Activated naive CD4-positive, alpha-beta T cell treated with anti-CD3 and anti-CD28 coated beads, Interleukin-2, amount 10 ng/mL, durations not matched to agents 7 days and 5 days (primary cell): ENCODE measurements at places on chromosomes 3 and 15.
A peak's percentile ranks its signal among the peaks of the same experiment; 100 is the strongest.

GRCh38 chr3:65615329-65615728, 423.4 kb downstream of the MAGI1 start:
- no peaks in the 10 kb centered on the region for H3K4me1 ChIP-seq
- H3K36me3 ChIP-seq = no peaks in the 10 kb centered on the region
- H3K27ac ChIP-seq = no peak overlapping the region
- no peak for DNase-seq
- H3K4me3 ChIP-seq = no peak overlapping the region
- H3K27me3 ChIP-seq = no peaks in the 10 kb centered on the region

- no peak overlapping the region for H3K4me3 ChIP-seq
- peaks cover 18% of the 10 kb centered on the region for H3K36me3 ChIP-seq
- DNase-seq = no peak
- peaks cover 9% of the 10 kb centered on the region for H3K4me1 ChIP-seq
- H3K27ac ChIP-seq = no peak overlapping the region
Observed at GRCh38 chr3:120775411-120775810, 32.9 kb downstream of the GTF2E1 start.

DNA sequence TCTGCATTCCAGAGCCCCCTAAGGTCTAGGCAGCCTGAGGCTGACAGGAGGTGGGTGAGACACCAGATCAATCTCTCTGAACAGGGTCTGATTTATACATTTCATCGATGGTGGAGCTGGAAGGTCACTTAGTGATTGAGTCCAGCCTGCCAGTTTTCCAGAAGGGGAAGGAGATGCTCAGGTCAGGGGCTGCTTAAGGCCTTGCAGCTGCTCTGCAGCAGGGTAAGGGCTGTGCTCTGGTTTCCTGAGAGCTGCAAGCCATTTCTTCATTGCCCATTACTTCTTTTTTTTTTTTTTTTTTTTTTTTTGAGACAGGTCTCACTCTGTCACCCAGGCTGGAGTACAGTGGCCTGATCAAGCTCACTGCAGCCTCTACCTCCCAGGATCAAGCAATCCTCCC, 10.7 kb downstream of the TADA3 start:
- no peak overlapping the region for H3K4me3 ChIP-seq
- peaks cover 54% of the 10 kb centered on the region for H3K36me3 ChIP-seq
- peaks cover 52% of the 10 kb centered on the region for H3K4me1 ChIP-seq
- peak overlapping the region; percentile 60 for H3K27ac ChIP-seq
- no peak for DNase-seq
- H3K27me3 ChIP-seq = no peaks in the 10 kb centered on the region

GRCh38 chr3:52231502-52232278, 6.2 kb upstream of the TLR9 start:
- H3K36me3 ChIP-seq = peaks cover 55% of the 10 kb centered on the region
- H3K4me1 ChIP-seq = peaks cover 55% of the 10 kb centered on the region
- peak overlapping the region; percentile 74 for H3K27ac ChIP-seq

DNA sequence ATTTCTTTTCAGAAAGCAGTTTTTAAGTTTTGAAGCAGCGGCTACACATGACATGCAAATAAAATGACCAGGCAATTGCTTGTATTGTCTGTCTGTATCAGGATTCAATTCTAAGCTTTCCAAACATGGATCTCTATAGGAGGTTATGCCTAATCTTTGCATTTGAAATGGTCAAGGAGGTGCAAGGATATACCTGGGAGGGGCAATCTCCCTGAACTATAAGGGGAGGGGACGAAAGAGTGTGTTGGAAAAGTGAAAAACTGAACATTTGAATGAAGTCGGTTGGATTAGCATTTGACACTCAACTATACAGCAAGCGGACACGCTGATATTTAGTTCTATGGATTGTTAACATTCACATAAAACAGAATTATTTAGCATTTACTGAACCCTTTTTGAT, 11.7 kb downstream of the ROBO2 start:
- no peak for DNase-seq
- no peaks in the 10 kb centered on the region for H3K27me3 ChIP-seq
- no peak overlapping the region for H3K4me3 ChIP-seq
- no peaks in the 10 kb centered on the region for H3K36me3 ChIP-seq
- H3K4me1 ChIP-seq = no peaks in the 10 kb centered on the region

DNA sequence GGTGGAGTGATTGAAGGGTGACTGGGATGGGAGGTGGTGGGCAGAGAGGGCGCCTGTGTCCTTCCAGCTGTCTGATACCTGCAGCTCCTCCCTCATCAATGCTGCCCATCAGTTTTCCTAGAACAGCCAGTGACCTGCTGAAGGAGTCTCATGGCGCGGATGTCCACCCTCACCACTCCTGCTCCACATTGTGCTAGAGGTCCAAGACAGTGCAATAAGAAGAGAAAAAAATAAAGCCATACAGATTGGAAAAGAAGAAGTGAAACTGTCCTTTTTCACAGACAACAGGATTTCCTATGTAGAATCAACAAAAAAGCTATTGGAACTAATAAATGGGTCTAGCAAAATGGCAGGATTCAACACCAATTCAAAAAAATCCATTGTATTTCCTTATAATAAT, 7.4 kb downstream of the ZDHHC19 start:
- H3K27me3 ChIP-seq = peaks cover 63% of the 10 kb centered on the region
- DNase-seq = no peak
- peaks cover 24% of the 10 kb centered on the region for H3K4me1 ChIP-seq
